ENCODE measurements at places on chromosomes 3 and 15.

DNA sequence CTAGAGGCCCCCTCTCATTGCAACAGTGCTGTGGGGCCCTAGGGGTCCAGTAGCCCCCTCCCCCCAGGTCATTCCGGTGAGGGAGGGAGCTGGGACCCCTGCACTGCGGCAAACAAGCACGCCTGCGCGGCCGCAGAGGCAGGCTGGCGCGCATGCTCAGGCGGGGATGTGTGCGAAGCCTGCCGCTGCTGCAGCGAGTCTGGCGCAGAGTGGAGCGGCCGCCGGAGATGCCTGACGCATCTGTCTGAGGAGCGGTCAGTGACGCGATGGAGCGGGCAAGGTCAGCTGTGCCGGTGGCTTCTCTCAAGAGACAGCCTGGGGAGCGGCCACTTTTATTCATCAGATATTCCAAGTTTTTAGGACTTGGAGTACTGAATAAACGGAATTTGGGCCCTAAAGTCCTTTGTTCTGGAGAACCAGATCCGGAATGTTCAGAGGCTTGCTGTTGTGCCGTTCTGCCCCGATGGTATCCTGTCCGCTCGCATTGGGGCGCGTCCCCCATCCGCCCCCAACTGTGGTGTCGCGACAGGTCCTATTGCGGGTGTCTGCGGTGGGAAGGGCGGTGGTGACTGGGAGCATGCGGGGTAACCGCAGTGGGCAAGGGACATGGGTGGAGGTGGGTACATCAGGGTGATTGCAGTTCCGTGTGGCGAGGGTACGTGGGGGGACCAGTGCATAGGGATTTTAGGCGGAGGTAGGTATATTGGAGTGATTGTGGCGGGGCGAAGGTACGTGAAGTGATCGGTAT, at the start of the genes SNRPN and SNURF:
Gene SNRPN, plus strand, starts transcription at position 205 of the 748 bp plus-strand sequence. CDS start 19,467 bp downstream, outside the sequence.
Gene SNURF, plus strand, starts transcription at position 205 of the 748 bp plus-strand sequence. Its CDS starts 62 bp downstream, at position 267.
- peak; percentile 49 for ATAC-seq

GRCh38 chr3:134369861-134370596, 4.2 kb downstream of the AMOTL2 start:
- no peak for ATAC-seq

DNA sequence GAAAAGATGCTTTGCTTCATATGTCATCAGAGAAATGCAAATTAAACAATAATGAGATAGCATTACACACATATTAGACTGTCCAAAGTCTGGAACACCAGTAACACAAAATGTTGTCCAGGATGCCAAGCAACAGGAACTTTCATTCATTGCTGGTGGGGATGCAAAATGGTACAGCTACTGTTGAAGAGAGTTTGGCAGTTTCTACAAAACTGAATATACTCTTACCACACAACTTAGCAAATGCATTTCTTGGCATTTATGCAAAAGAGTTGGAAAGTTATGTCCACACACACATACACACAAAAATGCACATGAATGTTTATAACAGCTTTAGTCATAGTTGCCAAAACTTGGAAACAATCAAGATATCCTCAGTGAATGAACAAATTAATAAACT, 195.2 kb upstream of the MME start:
- no peak for ATAC-seq

DNA sequence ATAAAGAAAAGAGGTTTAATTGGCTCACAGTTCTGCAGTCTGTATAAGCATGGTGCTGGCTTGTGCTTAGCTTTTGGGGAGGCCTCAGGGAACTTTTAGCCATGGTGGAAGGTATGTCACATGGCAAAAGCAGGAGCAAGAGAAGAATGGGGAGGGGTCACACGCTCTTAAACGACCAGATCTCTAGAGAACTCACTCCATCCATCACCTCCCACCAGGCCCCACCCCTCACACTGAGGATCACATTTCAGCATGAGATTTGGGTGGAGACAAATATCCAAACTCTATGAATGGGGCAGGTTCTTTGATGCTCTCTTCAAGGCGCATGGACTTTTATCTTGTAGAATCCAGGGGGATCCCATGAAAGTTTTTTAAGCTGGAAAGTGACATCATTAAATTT, 75.7 kb downstream of the ITPR1 start:
- no peak for ATAC-seq

DNA sequence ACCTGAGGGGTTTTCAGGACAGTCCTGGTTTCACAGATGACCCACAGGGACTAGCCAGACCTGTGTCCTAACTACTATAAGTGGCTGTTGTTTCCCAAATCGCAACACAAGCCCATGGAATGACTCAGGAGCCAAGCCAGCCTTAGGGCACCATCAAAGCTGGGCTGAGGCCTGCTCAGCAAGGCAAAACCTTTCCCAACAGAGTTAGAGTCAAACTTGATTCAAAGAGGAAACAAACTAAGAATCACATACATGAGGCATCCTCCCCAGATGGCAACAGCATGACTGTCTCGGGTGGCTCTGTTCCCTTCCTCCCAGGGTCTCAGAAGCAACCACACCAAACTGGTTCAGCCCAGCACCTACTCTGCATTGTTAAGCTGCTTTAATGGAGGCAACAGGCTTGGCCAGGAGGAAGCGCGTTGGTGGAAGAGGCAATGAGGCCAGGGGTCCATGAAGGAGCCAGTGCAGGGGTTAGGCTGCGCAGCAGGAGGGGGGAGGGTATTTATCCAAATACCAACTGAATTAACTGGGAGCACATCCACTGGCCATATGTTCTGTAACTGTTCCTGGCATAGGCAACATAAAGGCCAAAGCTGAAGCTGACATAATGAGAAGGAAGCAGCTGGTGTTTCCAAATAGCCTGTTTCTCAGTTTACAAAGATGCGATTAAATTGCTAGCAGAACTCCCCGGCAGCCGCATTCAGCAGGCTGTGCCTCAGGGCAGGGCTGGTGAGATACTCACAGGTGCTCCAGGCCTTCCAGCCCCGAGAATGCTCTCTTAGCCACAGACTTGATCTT, 102.4 kb downstream of the LRIG1 start:
- peak; percentile 76 for ATAC-seq

DNA sequence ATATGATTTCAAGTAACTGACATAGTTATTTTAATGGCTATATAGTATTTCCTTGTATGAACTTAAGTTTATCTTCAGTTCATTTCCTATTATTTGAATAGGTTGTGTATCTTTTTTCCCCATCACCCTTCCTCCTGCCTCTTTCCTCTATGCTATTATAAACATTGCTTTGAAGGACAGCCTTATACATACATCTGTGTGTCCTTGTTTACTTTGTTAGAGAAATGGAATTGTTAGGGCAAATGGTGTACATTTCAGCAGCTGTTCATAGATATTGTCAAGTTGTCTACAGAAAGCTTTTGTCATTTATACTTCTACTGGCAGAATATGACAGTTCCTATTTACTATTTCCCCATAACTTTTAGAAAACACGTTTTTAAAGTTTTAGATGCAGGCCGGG, 18.4 kb downstream of the AKAP13 start:
- no peak for ATAC-seq

- ATAC-seq = peak; percentile 33
Measured at GRCh38 chr3:10600296-10600714, 94.9 kb upstream of the ATP2B2 start.
